ENCODE measurements at places on chromosomes 3 and 15.

- no peak for DNase-seq
These were observed 96.3 kb downstream of the SOX2 start for GRCh38 chr3:181808053-181808452.

DNA sequence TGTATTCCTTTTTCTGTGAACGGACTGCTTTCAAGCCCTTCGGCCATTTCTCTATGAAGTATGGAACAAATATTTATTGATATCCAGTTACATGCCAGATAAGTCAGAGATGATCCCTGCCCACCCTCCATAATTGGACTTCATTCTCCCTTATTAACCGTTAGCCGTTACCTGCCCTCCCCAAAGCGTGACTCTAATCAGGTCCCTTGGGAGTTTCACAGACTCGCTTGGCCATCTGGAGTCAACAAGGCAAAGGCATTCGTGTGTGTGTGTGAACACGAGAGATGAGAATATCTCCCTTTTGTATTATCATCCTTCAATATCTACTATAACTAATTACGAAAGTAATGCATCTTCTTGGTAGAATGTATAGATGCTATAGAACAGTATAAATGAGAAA lies 314.5 kb downstream of the TLE3 start:
- DNase-seq: no peak

DNA sequence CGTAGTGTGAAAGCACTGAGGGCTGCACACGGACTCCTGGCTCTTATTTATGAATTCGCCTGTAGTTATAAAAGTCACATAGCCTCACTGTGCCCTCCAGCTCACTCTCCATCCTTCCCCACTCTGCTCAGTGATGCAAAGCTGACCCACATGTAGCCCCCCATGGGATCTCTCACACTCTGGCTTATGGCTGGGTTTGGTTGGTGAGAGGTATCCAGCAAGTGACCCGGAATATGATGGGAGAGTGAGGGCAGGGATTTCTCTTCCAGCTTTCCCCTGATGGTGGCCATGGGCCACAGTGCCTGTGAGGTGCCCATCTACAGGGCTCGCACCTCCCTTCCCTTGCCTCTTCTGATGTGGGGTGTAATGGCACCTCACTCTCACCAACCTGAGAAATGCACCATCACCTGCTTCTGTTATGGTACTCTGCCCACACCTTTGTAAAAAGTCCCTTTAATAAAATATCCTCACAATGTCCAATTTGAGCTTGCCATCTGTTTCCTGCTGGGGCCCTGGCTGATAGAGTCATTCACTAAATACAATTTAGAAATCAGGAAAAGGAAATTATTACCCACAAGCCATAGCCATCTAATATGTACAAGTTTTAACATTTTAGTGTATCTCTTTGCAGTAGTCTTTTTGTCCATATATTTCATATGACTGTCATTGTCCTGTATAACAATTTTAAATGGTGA lies 93.6 kb downstream of the SCN11A start:
- DNase-seq: no peak

GRCh38 chr15:78044407-78045155 lies 32.9 kb downstream of the TBC1D2B start:
- DNase-seq: no peak

All from T-helper 1 cell (primary cell).